ENCODE measurements at places on chromosomes 12 and 14.

- no peak for DNase-seq
Observed at GRCh38 chr12:106980944-106981343, 6.0 kb downstream of the MTERF2 start.

DNA sequence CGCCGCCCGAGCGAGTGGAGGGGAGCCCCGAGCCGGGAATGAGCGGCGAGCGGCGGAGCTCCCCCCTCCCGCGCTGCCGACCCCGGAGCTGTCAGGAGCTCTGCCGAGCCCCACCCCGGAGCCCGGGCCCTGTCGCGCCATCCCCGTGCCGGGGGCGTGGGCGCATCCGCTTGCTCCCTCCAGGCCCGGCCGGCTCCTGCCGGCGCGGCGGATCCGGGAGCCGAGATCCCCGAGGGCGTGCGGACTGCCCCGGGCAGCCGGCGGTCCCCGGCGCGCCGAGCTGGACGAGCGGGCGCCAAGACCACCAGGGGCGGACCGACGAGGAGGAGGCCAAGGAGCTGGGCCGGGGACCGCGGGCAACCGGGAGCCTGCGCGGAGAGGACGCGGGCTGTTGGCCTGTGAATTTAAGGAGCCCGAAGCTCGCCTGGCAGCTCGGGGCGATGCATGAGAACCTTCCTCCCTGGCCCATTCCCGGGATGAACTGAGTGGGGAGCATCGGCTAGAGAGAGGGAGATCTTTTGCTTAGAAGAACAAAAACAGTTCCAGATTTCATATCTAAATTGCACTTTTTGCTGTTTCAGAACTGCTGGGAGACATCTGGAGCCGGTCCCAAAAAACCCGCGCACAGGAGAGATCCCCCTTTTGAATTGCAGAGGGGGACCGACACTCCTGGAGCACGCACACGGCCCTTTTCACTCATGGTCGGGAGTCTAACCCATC is 2.0 kb downstream of the PTHLH start:
- DNase-seq: no peak

DNA sequence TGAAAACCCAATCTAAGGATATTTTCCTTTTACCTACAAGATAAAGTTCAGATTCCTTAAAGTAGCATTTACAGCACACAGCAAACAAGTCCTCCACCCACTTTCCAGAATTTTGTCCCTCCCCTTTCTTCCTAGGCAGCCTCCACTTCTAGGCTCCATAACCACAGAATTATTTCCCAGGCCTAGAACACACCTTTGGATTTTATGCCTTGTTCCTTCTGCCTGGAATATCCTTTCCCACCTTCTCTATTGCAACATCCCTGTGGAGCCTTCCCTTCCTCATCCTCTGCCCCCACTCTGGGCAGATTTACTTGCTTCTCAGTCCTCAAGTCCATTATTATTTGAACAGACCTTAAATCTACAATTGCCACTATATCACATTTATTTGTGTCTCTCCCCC is 2.1 kb upstream of the TSPAN8 start:
- no peak for DNase-seq

DNA sequence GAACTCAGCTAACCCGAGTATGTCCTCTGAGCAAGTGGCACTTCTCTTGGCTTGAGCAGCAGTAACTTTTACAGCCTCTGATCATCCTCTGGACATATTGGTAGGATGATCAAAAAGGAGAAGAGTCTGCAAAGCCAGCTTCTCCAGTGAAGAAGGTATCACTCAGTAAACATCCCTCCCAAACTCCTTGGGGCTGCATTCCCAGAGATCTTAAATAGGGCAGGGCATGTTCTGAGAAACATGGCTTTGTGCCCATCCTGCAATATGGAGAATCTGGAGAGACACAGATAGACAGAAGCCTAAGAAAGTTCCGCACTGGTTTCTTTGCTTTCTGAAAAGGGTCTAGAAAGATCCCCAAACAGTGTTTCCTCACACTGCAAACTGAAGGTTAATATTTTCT is 65.4 kb downstream of the RBM19 start:
- no peak for DNase-seq

GRCh38 chr12:6818222-6818621 is 3.4 kb upstream of the GPR162 start:
- DNase-seq: no peak

Measured in AG09309 (cell line).